ENCODE measurements at places on chromosomes 12 and 14. TPM values are rescaled to one million over a fixed set of nuclear protein-coding genes. Genes with fewer than 3 reads are reported as not detected.

SYCP3 gene
- total RNA-seq = 0.08 TPM

SDS gene
- 0.31 TPM for total RNA-seq

NCAPD2 gene
- total RNA-seq = 61.3 TPM

KCNC2 gene
- not detected for total RNA-seq

TIGAR gene
- total RNA-seq = 50.2 TPM

OTOGL gene
- not detected for total RNA-seq

TNS2 gene
- total RNA-seq = 75.3 TPM

CEP170B gene
- total RNA-seq = 29.4 TPM

CHFR gene
- total RNA-seq = 25.7 TPM

C1R gene
- 37.9 TPM for total RNA-seq

OR4K1 gene
- total RNA-seq = not detected

RAD51AP1 gene
- total RNA-seq = 14.9 TPM

DNAI7 gene
- 0.16 TPM for total RNA-seq

C14orf39 gene
- total RNA-seq = not detected

GRIP1 gene
- 2.1 TPM for total RNA-seq

PELI2 gene
- 0.77 TPM for total RNA-seq

SIX6 gene
- total RNA-seq = not detected

TROAP gene
- 78.4 TPM for total RNA-seq

TMEM179 gene
- total RNA-seq = 0.24 TPM

SLC8A3 gene
- not detected for total RNA-seq

PMCH gene
- not detected for total RNA-seq

NTN4 gene
- 43.4 TPM for total RNA-seq

DACT1 gene
- total RNA-seq = 0.47 TPM

TAS2R19 gene
- 0.15 TPM for total RNA-seq

TSHR gene
- not detected for total RNA-seq

RPL10L gene
- not detected for total RNA-seq

MYH6 gene
- total RNA-seq = 0.11 TPM

SERPINA1 gene
- 2.8 TPM for total RNA-seq

INSM2 gene
- total RNA-seq = 0.04 TPM

ADAM20 gene
- 0.02 TPM for total RNA-seq

CLEC14A gene
- total RNA-seq = not detected

GLS2 gene
- total RNA-seq = 0.11 TPM

All from A549 treated with dexamethasone at 1 μM for 4 hours (cell line).